Activated CD4-positive, alpha-beta T cell treated with anti-CD3 and anti-CD28 coated beads for 36 hours (primary cell): ENCODE measurements at places on chromosomes 7 and 10.

- DNase-seq: no peak
These were observed 24.8 kb downstream of the ABCB4 start for GRCh38 chr7:87450706-87451105.

- no peak for DNase-seq
These were observed 768.1 kb upstream of the LRRN3 start for GRCh38 chr7:110322796-110323195.

DNA sequence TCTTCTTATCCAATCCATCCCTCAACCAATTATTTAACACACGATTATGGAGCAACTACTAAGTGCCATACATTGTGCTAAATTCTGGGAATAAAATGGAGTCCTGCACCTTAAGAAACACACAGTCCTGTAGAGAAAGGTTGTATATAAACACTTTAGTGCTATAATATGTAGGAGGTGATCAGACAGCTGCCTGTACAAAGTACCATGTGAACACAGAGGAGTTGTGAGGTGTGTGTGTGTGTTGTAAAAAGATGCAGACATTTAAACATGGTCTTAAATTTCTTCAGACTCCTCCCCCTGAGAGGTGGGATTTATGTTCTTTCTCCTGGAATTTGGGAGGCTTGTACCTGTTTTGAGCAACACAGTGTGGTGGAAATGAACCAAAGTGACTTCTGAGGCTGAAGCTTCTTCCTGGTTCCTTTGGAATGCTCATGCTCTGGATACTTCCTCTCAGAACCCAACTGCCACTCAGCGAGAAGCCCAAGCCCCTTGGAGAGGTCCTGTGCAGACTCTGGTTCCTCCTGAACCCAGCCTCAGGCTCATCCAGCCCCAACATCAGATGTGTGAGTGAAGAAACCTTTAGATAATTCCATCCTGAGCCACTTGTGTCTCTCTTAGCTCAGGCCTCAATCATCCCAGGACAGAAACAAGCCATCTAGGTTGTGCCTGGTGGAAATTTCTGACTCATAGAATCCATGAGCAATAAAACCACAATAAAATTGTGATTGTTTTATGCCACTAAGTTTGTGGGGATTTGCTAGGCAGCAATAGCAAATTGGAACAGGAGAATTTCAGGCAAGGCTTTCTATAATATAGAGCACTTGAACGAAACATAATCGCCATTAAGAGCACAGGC lies 161.2 kb upstream of the FAM3C start:
- no peak for DNase-seq

DNA sequence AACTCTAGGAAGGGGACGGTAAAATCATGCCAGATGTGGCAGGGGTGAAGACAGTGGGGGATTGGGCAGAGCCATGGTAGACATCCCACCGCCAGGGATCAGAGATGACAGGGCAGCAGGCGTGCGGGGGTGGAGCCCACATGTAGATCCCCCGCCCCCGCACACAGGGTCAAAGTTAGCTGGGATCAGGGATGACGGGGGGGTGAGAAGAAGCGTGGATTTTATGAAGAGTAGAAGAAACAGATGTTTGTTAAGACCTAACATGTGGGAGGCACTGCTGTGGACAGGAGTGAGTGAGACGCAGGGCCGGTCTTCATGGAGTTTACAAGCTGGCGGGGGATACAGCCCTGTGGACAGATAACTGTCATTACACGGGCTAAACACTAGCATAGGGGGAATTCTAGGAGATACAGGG lies 154.0 kb upstream of the KLF14 start:
- DNase-seq: no peak

DNA sequence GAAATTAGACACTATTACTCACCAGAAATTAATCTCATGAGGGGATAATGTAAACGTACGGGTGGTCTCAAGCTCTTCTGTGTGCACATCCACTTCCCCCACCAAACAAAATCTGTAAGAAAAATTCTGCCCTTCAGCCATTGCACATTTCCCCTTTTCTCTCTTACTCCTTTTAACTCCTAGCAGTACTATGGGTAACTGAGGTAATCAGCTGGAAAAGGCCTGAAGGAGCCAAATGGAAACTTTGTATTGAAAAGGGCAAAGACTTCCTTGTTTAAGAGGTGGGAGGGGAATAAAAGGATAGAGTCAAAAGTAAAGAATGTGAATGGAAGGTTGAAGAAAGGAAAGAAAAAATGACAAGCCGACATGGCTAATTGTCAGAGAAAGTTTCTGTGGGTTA lies 273.8 kb downstream of the RNLS start:
- no peak for DNase-seq

- DNase-seq: peak; percentile 80
These were observed 39.3 kb downstream of the CALML3 start for GRCh38 chr10:5563991-5564536.

GRCh38 chr7:90958647-90959046 lies 305.6 kb upstream of the FZD1 start:
- DNase-seq: no peak

DNA sequence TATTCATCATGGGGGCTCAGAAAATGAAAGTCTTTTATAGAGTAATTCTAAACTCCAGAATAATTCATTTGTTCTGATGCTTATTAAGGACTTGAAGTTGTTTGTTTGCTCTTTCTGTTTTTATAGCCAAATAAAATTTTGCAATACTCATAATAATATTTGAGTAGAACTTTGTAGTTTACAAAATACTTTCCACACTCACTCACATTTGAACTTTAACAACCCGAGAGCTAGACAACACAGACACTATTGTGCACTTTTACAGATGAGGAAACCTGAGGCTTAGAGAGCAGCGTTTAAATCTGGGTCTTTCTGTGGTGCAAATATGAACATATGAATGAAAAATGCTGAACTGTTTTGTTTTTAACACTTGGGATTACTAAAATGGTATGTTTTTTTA lies 126.8 kb downstream of the KAT6B start:
- no peak for DNase-seq

DNA sequence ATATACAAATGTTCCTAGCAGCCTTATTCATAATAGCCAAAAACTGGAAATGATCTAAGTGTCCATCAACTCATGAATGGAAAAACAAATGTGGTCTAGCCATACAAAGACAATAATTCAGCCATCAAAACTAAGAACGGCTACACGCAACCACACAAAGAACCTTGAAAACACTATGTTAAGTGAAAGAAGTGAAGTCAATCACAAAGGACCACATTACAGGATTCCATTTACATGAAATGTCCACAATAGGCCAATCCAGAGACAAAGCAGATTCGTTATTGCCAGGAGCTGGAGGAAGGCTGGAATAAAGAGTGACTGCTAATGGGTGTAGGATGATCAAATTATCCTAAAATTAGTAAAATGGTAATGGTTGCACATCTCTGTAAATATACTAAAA lies 21.1 kb downstream of the MKRN1 start:
- DNase-seq: no peak

DNA sequence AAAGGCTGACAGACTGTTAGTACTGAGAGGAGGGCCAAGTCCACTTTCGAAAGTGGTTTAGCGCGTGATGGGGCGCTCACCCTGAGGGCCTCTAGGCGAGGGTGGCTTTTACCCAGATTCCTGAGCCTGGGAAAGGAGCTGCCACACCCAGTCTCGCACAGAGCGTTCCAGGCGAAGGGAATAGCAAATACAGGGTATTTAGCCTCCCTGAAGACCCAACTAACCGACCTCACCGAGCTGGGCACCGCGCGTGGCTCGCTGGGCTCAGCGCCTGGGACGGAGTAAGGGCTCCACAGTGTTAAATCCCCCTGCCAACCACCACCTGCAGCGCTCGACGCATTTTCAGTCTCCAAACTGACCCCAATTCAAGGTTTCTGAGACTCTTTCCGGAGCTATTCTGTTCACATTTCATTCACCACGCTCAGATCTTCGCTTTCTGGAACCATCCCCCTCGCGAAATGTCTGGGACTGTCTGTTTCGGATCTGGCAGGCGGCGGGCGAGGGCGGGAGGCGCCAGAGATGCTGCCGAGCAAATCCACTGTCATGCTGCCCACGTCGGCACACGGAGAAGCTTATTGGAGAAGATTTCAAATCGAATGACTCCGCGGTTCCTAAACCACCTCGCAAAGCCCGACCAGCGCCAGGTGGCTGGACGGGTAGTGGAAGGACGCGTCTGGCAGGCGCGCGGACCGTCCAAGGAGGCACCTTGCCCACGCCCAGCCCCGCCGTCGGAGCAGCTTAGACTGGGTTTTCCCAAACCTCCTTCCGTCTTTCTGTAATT lies 1.4 kb upstream of the OSBPL3 start:
- peak; percentile 78 for DNase-seq

DNA sequence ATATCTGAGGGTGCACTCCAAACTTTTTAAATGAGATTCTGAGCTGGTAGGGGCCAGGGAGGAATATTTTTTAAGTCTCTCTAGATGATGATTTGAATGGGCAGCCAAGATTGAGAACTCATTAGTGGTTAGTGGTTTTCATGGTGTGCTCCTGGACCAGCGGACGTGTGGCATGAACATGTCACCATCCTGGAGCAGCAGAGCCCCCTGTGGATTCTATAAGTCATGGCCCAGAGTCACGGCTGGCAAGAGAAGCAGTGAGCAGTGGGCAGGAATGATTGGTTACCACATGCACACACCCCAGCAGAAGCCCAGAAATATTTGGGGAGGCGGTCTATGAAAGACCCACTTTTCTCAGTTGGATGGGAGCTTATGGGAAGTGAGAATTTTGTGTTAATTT lies 21.2 kb upstream of the UCN3 start:
- peak; percentile 20 for DNase-seq

GRCh38 chr10:126911301-126911700 lies 6.1 kb downstream of the DOCK1 start:
- DNase-seq: no peak

DNA sequence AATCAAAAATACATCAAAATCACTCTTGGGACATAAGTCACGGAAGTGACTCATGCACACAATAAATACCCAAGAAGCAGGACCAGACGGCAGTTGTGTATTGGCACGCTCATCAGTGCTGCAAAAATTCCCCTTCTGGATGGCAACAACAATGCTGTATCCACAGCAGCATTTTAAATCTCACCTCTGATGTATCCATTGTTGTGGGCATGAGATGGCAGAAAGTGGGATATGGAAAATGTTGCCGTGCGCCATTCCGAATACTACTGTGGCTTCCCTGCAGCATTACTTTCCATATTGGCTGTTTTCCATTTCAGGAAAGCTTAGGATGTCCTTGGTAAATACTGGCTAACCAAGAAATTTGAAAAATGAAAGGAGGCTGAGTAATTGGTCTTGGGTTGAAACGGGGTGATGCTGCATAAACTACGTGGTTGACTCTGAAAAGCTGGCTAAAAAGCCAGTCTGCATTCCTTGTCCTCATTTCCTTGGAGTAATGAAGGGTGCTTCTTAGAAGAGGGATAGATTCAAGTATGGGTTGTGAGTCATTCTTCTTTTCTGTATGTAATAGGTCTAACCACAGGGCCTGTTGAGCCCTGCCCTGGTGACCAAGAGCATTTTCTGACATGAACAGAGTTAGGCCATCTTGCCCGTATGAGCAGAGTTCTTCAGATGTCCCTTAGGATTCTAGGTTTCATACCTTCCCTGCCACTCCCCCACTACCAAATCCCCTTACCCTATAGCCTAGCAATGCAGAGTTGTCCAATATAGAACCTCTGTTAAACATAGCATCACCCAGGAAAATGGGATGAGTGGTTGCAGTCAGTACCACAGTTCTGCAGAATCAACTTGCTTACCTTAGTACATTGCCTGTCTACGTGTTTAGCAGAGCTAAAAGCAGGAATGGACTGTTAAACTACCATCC lies 36.3 kb upstream of the TOMM7 start:
- peak; percentile 28 for DNase-seq

- no peak for DNase-seq
These were observed 189.0 kb downstream of the GALNT17 start for GRCh38 chr7:71320916-71321315.

GRCh38 chr7:100804681-100805431 lies 22.5 kb downstream of the EPHB4 start:
- no peak for DNase-seq

DNA sequence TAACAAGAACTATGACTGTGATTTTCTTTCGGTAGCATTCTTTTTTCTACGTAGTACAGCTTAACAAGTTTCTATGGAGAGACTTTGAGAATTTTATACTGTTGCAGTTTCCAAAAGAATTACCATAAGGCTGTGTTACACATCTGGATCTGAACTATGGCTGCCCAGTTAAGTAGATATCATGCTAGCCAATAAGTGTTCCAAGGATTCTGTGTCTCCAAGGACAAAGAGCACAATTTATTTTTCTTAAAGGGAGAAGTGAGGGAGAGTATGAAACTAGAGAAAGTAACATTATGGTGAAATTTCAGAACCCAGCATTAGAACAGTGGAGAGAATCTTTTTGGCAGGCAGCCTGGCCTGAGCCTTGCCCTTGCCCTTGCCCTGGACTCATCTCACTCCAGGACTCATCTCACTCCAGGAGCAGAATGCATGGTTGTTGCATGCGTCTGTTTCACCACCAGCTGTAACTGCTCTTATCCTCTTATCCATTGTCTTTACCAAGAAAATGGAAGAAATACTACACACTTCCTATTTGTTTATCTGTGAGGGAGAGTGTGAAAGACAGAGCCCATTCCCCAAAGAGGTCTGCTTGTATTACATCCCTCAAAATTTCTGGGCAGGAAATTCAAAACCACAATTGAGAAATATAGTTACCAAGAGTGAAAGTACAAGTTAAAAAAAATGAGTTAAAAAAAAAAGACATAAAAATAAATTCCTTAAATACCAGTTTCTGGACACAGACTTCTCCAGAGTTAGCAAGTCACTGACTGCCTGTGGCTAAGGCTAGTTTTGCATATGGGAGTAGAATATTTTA lies 1067.5 kb downstream of the NRG3 start:
- DNase-seq: no peak

DNA sequence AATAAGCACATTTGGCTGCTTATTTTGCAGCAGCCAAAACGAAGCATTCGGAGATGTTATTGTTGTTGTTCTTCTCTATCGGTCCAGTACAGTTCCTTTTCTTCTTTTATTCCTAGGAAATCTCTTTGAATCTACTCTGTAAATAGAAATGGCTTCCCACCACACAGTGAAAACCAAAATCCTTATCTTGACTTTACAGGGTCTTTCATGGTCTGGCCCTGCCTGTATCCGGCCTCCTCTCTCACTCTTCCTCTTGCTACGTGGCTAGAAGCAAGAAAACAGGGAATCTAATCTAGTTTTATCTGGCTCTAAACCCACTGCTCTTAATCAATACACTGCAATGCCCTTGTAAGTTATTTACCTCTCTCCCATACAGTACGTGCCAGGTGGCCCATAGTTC lies 926.0 kb upstream of the C7orf33 start:
- DNase-seq: no peak

DNA sequence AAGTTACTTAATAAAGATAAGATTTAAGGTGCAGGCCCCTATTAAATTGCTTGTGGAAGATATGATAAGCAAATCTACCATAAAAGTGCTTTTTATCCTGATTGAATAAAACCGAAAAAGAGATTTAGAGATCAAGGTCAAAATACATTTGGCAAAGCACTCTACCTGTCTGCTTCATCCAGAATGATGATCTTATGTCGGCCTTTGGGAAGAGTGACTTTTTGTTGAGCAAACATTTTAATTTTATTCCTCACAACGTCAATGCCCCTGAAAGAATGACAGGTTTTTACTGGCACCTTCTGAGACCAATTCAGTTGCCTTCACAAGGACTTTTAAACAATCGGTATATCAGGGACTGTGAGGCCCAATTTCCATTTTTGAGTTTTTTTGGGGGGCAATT lies 7.7 kb downstream of the RFC2 start:
- DNase-seq: no peak

- no peak for DNase-seq
These were observed 100.3 kb downstream of the MACC1 start for GRCh38 chr7:20116869-20117268.
